ENCODE measurements at places on chromosomes 3 and 15.
A peak's percentile ranks its signal among the peaks of the same experiment; 100 is the strongest.

GRCh38 chr15:46636206-46636605, 1001.4 kb downstream of the SQOR start:
- DNase-seq: no peak

GRCh38 chr3:188468662-188469061, 314.7 kb downstream of the LPP start:
- no peak for DNase-seq

DNA sequence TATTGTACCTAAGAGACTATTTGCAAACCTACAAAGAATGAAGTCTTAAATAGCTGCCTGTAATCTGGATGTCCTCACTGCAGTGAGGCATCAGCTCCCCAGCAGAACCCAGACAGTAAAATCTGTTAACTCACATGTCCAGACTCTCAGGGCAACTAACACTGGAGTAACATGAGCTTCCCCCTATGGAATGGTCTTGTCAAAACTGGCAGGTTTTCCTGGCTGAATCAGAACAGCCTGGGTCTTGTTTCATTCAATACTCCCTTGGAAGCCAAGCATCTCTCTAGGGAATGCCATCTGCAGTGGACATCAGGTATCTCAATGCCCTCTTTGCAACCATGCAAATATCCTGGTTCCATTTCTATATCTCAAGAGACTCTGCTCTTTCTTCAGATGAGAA, 24.4 kb downstream of the PTPN9 start:
- DNase-seq: no peak

- DNase-seq: no peak
These were observed 23.4 kb downstream of the FNDC3B start for GRCh38 chr3:172062761-172063160.

- peak; percentile 94 for DNase-seq
These were observed at the start of gene EPHB3 for GRCh38 chr3:184561061-184561912. Gene EPHB3 (plus strand): TSS chr3:184561785. CDS start chr3:184562236, 451 bp downstream.

- no peak for DNase-seq
These were observed 52.6 kb downstream of the RFTN1 start for GRCh38 chr3:16460886-16461285.
